AG20443 (cell line): ENCODE measurements at places on chromosomes 6 and 20.

DNA sequence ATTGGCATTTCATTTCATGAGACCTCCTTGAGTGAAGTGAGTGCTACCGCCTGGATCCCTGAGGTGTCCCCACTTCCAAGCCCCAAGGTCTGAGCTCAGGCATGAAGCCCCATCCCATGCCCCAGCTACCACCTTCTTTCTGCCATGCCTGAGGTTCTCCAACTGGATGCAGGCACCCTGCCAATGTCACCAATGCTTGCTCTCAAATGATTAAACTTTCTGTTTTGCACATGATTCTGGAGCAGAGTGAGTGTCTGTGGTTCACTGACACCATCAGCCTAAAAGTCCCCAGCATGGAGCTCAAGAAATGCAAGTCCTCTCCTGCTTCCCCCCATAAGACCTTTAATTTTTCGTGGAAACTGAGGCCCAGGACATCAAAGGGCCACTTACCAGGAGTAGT is 43.7 kb upstream of the BPIFA2 start:
- no peak for DNase-seq

DNA sequence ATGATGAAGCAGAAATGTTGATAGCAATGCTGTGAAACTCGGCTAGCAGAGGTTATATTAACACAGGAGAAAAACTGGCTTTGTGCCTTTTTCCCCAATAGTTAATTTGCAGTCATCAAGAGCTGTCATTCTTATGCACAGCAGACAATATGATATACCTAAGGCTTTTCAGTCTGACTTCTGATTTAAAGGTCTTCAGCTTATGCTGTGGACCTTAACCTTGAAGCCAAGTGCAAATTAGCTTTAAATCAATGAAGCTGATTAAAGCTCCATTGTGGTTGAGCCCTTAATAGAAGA is 171.6 kb upstream of the ID4 start:
- DNase-seq, result no peak

- DNase-seq, result no peak
These were observed 127.0 kb downstream of the PHACTR3 start for GRCh38 chr20:59731376-59731775.

- no peak for DNase-seq
These were observed 385.9 kb upstream of the RUNX2 start for GRCh38 chr6:44942201-44942600.

DNA sequence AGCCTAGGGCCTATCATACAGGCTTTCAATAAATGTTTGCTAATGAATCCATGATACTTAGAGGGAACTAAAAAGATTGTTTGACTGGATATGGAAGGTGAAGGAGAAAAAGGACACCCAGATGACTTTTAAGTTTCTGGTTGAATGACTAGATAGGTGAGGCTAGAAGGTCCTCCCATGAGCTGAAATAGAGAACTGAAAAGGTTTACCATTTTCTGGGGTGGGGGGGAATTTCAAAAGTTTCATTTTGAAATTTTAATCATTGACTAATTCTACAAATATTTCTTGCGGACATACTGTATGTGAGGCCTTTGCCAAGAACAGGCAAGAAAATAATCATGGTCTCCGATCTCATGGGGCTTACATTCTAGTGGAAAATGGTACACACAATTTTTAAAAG is 17.9 kb upstream of the ZBTB2 start:
- no peak for DNase-seq

- no peak for DNase-seq
These were observed 59.7 kb downstream of the SYNJ2 start for GRCh38 chr6:158041370-158041769.

DNA sequence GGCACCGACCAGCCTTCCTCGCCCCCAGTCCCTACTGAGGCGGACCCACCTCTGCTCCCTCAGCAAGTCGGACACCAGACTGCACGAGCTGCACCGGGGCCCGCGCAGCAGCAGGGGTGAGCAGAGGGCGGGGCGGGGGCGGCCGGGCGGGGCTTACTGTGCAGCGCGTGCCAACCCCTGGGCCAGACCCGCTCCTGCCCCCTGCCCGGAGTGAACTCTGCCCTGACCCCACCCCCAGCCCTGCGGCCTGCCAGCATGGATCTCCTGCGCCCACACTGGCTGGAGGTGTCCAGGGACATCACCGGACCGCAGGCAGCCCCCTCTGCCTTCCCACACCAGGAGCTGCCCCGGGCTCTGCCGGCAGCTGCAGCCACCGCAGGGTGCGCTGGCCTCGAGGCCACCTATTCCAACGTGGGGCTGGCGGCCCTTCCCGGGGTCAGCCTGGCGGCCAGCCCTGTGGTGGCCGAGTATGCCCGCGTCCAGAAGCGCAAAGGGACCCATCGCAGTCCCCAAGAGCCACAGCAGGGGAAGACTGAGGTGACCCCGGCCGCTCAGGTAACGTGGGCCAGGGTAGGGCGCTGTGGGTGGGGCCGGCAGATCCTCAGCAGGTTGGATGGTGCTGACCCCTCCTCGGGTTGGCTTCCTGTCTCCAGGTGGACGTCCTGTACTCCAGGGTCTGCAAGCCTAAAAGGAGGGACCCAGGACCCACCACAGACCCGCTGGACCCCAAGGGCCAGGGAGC is 1.5 kb upstream of the SLC2A4RG start:
- no peak for DNase-seq

GRCh38 chr6:153843420-153843819 is 195.6 kb upstream of the OPRM1 start:
- DNase-seq, result no peak

GRCh38 chr6:150606168-150606591 is 6.5 kb downstream of the PLEKHG1 start:
- DNase-seq, result no peak

GRCh38 chr6:20575704-20576451 is 41.6 kb downstream of the CDKAL1 start:
- DNase-seq, result no peak

DNA sequence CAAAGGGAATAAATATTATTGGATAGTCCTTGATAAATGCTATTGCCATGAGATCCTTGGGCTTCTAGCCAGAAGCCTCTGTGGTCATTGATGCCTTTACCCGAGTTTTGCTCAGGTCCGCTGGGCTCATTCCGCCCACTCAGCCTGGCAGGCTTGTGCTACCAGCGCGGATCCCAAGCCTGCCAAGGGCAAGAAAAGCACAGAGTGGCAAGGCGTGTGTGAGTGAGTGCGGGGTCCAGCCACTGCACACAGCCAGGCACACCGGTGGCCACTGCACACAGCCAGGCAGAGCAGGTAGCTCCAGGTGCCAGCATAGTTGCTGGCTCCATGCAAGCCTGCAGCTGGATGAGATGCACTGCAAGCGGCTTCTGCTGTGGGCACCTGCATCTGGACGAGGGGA is 38.7 kb downstream of the STK38 start:
- DNase-seq, result no peak

GRCh38 chr20:49813305-49813974 is 812 bp downstream of the SLC9A8 start:
- DNase-seq, result no peak

DNA sequence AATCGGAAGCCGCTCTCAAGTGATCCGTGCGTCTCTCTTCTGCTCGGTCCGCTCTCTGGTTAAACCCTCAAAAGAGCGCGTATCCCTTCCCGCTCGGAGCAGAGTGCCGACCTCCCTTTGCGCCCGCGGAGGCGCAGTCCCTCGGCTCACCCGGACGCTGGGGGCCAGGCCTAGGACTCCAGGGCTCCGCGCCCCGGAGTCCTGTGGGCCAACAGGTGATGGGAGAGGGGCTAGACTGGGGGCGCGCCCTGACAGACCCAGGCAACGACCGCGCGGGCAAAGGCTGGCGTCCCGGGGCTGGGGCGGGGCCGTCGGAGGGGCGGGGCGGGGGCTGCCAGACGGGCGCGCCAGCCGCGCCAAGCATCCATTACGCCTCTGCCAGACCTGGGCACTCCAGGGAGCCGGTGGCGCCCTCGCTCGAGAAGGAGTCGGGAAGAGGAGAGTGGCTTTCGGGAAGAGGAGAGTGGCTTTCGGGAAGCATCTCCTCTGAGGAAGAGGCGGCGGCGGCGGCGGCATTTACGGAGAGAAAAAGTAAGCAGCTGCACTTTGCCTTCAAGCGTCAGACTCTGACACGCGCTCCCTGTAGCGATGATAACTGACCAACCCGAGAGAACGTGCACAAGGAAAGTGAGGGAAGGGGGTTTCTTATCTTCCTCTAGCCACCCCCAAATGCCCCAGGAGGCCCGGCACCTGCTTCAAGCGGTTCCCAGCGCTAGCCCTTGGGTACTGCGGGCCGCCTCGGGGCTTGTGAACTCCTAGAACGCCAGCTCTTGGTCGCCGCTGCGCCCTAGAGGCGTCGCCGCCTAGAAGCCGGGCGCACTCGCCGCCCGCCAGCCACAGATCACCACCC is 2.6 kb downstream of the EPHA7 start:
- peak; percentile 19 for DNase-seq

GRCh38 chr6:49826743-49827406 is 39.5 kb downstream of the CRISP1 start:
- DNase-seq, result no peak

DNA sequence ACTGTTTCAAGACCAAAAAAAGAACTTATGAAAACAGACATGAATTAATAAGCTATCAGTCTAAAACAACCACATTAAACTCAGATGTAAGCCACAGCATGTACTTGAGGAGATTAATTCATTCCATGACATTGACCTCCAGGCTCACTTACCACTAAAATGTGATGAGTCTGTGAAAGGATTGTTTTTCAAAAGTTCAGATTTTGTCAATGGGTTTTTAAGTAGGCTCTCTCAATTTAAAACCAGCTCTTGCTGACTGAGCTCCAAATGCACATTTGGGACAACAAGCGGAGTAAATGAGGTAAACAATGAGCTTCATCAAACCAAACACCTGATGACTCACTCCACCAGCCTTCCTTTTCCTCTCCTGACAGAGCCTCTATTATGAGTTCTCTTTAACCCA is 197.0 kb downstream of the SIM1 start:
- peak; percentile 20 for DNase-seq

DNA sequence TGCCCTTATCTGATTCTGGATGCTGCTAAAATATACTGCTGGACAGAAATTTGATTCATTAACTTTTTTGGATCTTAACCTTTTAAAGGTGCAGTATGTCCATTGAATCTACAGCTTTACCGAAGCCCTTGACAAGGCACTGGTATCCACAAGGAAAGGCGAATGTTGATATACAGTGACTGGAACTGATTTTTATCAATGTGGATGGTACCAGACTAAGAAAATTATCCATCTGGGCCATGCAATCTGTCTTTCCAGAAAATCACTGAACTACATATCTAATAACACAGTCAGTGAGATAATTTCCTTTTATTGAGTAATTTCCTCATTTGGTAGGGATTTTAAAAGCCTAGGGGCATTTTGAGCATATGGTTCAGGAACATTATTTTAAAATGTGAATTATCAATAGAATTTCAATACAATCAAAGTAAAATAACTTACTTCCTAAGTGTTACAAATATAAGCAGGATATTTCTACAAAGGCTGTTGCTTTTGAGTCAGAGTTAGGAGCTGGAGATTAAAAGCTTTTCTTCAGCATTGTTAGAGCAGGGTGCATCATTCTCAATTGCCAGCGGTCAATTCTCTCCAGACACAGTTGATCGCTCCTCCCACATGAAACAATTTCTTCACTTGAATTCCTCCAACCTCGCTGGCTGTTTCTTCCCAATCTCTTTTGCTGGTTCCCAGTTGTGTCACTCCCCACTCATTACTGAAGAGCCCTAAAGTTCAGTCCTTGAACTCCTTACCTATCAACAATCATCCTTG is 585.3 kb upstream of the FLRT3 start:
- no peak for DNase-seq

GRCh38 chr20:47502271-47503239 is 868 bp downstream of the NCOA3 start:
- DNase-seq, result peak; percentile 37

- no peak for DNase-seq
These were observed 82.9 kb upstream of the MAFB start for GRCh38 chr20:40771848-40772511.

DNA sequence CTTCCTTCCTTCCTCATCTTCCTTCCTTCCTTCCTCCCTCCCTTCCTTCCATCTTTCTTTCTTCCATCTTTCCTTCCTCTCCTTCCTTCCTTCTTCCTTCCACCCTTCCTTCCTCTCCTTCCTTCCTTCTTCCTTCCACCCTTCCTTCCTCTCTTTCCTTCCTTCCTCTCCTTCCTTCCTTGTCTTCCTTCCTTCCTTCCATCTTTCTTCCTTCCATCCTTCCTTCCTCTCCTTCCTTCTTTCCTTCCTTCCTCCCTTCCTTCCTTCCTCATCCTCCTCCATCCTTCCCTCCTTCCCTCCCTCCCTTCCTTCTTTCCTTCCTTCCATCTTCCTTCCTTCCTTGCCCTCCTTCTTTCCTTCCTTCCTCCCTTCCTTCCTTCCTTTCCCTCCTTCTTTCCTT is 361.4 kb upstream of the TSHZ2 start:
- DNase-seq, result no peak

DNA sequence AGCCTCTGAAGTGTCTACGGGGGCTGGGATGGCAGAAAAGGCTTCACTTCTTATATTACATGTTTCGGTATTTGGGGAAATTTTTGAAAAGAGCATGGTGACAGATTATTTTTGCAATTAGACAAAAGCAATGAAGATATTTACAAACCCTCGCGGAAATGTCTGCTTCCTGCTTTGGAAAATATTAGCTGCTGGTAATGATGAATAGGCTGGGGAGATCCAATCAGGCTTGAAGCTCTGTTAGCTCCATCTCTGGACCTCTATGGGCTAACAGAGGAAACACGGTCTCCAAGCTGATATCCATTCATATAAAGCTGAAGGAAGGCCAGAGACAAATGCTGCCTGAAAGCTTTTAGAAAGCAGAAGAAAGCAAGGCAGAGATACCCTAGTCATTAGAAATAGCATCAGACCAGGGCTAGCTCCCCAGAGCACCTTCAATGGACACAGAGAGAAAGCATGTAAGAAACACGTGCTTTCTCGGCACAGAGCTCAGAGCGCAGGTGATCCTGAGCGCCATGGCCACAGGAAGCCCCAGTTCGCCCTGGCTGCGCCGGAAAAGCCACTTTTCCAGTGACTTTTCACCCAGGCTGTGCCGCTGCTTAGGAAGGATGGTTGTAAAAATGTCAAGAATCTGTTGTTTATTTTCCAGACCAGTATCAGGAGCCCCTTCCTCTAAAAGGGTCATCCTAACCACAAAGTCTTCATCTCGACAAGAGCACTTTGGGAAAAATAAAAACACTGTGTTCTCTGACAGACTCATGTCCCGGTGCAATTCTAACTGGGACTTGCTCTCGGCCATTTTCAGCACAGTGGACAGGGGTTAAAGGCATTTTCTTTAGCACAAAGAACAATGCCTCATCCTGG is 68.5 kb upstream of the NFATC2 start:
- DNase-seq, result no peak

DNA sequence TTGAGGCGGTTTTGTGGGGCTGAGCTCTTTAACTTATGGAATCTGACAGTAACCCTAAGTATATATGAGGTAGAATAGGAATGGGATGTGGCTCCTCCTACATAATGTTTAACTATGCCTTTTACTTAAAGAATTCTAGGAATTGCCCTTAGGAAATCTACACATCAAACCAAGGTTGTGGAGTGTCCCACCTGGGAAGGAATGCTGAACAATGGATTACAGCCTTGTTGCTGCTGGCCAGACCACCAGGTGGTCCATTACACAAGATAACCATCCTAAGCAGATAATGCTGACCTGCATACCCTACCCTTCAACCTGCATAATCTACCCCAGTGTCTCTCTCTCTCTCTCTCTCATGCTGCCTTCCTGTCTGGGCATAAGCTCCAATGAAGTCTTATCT is 35.0 kb upstream of the SLC22A16 start:
- no peak for DNase-seq
